ENCODE measurements at places on chromosomes 3 and 15.

DNA sequence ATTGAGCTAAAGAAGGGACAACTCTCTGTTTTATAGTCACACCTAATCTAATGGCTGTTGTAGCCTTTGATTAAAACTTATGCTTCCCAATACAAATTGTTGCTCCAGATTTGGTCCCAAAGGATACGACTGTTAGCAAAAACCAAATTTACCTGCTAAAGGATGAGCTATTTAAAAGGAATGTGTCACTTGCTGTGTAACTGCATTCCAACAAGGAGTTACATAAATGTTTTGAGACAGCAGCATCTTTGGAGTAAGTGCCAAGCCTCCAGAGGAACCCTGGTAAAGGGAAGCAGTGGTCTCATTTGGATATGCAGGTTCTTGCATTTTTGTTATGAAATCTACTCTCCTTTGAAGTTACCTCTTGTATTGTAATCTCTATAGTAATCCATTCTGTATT, 233.3 kb downstream of the THSD4 start:
- no peak for DNase-seq

- no peak for DNase-seq
These were observed 8.2 kb downstream of the TPM1 start for GRCh38 chr15:63050731-63051155.

DNA sequence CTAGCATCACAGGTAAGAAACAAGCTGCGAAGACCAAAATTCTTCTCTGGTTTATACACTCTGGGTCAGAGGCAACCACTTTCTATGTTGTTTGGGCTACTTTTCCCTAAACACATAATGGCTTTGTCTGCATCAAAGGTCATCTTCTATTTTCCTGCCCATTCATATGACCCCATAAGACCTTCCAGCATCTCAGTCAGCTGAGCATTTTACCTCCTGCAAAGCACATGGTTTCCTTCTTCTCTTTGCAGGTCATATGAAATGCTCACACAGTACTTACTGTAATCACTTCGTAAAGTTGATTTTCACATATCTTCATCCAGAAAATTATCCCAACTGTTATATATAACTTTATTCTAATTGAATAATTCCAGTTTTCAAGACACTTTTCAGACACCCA, 34.8 kb downstream of the LIPC start:
- no peak for DNase-seq

DNA sequence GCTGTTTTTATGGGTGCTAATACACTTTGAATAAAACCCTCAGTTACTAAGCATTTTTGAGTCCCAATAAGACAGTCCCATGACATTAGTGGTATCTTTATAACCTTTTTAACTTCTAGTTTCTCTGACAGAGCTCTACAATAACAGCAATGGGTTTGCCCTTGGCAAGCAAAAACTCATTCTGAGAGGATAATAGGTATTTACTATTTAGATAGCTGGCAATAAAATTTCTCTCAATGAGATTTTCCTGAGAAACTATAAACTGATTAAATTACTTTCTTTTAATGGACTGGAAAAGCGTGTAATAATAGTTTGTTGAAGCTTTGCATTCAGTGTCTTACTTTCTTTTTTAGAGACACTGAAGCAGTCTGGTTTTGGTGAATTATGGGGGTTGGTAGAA, 168.0 kb upstream of the MLF1 start:
- no peak for DNase-seq

- no peak for DNase-seq
These were observed 99.0 kb downstream of the TMEM266 start for GRCh38 chr15:76158815-76159214.

GRCh38 chr3:13557417-13557816, 8.5 kb downstream of the FBLN2 start:
- no peak for DNase-seq

DNA sequence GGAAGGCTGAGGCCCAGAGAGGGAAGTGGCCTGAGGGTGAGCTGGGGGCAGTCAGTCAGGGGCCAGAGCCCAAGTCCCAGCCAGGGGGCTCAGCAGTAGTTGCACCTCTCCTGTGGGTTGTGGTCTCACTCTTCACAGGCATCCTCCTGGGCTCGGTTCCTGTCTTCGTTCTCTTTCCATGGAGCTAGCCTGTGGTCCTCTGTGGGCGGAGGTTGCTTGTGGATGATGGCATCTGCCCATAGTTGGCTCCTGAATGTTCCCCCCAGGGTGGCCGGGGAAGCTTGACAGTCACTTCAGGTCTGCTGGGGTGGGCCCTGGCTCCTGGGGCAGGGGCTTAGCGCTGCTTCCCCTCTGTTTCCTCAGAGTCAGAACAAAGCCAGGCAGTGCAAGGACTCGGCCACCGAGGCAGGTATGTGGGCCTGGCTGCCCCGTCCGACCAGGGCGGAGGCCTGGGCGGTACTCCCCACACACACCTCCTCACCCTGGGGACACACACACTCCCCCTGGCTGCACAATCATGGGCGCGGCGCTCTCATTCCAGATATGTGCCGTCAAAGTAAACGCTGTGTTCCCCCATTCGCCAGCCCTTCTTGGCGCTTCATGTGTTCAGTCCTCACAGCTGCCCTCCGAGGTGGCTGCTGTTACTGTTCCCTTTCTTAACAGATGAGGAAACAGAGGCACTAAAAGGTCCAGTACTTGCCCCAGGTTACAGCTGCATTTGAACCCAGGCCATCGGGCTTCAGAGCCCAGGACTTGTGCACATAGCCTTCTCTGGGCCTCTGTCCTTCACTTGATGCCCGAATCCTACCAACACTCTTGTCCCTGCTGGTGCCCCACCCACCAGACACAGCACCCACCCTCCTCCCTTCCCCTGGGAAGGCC, 34.5 kb downstream of the PSTPIP1 start:
- no peak for DNase-seq

GRCh38 chr3:158368271-158368670, 202.7 kb upstream of the MLF1 start:
- DNase-seq = no peak

- DNase-seq = no peak
These were observed 9.8 kb downstream of the SLC24A1 start for GRCh38 chr15:65631503-65631902.

DNA sequence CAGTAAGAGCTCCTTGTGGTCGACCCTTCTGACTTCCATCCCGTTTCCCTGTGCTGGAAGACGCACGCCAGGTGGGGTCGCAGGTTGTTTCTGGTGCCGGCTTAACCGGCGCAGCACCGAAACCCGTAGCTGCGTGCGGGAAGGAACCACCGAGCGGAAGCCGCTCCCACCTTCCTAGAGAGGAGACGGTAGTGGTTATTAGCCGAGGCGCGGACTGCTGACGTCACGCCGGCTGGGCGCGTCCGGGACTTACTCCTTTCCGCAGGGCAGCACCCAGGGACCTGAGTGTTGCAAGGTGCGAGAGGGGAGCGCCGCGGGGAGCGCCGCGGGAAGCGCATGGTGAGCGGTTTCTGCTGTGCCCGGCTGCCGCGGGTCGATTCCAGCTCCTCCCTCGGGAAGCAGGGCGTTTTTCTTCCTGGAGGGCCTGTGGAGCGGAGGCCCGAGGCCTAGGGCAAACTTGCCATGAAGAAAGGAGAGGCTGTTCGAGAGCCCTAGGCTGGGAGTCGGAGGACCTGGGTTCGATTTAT, at the start of gene ZNF501:
Gene ZNF501 (plus strand): TSS at position 252 of the 527 bp plus-strand sequence. CDS start 4,787 bp downstream, outside the sequence.
- peak; percentile 74 for DNase-seq

DNA sequence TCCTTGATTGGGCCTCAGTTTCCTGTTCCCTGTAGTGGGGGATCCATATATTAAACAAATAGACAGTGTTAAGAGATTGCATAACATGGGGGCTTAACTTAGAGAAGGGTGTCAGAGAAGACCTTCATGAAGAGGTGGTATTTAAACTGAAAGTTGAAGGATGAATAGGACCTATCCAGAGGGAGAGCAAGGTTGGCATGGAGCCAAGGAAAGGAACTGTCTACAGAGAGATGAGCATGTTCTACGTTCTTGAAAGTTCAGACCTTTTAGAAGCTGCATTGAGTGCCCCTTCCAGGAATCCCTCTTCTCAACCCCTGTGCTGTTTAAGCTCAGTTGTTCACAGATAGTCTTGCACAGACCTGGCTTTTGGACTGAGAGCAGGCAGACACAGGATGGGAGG, 2.4 kb downstream of the HTD2 start:
- DNase-seq = no peak

- no peak for DNase-seq
These were observed 54.4 kb upstream of the HERC1 start for GRCh38 chr15:63888146-63888545.

DNA sequence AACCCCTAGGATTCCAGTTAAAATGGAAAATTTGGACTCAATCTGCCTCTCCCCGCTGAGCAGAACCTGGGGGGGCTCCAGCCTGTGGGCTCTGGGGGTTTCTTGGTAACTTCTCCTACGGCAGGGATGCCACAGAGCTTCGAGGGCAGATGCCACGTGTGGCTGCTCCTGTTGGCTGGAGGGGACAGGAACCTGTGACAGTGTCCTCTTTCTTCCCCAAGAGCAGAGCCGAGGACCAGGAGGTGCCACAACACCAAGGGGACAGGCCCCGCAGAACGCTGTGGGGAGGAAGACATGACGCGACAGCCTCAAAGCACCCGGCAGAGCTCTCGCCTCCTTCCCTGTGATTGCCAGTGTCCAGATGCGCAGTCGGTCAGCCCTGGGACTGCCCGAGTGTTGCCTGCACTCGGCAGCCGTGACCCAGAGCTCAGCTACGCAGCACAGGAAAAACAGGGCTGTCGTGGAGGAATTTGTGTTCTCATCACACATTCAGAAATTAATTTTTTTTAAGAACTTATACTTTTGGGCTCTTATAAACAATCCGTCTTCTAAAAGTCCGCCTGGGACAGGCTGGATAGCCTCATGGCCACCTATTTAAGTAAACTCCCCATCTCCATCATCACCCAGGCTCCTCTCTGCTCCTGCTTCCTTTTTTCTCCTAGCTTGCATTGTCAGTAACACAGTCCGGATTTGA, 131.9 kb upstream of the MEF2A start:
- no peak for DNase-seq

DNA sequence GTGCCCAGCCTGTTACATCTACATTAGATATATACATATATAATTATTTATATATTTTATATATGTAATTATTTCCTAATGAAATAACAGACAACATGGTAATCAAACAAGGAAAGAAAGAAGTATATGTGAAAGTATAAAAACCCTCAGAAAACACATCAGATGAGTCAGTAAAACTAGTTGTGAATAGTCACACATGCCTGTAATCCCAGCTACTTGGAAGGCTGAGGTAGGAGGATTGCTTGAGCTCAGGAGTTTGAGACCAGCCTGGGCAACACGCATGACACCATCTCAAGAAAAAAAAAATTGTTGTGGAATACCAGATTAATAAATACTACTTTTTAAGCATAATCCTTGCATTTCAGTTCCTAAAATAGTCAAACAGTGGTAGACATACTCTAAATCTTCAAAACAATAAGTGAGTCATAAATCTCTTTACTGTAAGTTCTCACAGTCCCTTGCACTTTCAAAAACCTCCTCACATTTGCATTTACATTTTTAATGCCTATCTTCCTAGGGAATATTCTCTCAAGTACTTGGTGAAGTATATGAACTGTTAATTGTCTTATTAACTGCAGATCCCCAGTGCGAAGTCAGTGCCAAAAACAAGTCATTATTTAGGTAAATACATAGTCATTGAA, 106.5 kb downstream of the MYO9A start:
- no peak for DNase-seq
